Activated gamma-delta T cell treated with Interleukin-2 at 50 U/mL for 16 hours (primary cell): ENCODE measurements at places on chromosomes 4 and X.

DNA sequence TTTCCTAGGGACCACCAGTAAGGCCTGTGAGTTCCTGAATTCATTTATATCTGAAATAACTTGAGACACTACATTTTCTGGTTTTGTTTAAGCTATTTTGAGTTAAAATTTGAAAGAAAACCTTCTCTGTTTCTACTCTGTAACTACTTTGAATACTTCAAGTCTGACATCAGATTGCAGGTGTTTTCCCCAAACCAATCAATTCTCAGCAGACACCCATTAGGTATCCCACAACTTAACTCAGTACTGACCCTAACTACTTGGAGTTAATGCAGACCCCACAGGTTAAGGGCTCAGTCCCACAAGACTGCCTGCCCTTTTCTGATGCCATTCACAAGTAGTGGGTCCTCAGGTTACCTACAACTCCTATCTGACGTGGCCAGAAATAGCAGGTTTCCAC, 1100.0 kb upstream of the SLIT2 start:
- no peak for DNase-seq

- no peak for DNase-seq
These were observed 41.3 kb downstream of the AFAP1 start for GRCh38 chr4:7898385-7898784.

- no peak for DNase-seq
These were observed 1.8 kb downstream of the NLGN4X start for GRCh38 chrX:6226596-6227452.

- DNase-seq: no peak
These were observed 391.8 kb upstream of the EPHA5 start for GRCh38 chr4:66062044-66062443.

DNA sequence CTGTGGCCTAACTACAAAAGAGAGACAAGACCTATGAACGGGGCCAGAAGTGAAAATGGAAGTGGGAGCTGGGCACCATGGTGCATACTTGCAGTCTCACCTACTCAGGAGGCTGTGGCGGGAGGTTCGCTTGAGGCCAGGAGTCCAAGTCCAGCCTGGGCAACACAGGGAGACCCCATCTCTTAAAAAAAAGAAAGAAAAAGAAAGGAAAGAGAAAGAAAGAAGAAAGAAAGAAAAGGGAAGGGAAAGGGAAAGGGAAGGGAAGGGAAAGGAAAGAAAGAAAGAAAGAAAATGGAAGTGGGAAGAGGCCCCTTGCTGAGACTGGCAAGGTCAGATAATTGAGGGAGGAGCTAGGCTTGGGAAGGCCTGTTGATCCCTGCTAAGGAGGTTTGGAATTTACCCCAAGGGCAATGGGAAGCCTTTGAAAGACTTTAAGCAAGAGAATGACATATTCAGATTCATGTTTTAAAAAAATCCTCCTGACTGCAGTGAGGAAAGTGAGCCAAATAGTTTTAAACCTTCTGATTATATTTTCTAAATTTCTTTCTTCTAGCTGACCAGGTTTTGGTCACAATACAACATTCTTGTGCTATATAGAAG, 17.7 kb upstream of the HERC5 start:
- no peak for DNase-seq

DNA sequence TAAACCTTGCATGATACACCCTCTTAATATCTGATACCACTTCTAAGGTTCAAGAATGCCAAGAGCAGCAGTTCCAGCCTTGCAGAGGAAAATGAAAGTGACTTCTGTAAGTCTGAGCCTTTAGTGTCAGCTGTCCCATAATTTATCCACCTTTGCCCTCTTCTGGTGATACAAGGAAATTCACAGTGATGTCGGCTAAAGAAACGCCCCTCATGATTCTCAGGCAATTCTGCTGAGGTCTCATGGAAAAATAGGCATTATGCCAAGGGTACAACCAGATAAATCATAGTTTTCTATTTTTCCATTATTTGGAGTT, 172.2 kb upstream of the CXCL13 start:
- DNase-seq: no peak

- DNase-seq: no peak
These were observed 458.0 kb upstream of the CXorf51B start for GRCh38 chrX:146351620-146352019.

DNA sequence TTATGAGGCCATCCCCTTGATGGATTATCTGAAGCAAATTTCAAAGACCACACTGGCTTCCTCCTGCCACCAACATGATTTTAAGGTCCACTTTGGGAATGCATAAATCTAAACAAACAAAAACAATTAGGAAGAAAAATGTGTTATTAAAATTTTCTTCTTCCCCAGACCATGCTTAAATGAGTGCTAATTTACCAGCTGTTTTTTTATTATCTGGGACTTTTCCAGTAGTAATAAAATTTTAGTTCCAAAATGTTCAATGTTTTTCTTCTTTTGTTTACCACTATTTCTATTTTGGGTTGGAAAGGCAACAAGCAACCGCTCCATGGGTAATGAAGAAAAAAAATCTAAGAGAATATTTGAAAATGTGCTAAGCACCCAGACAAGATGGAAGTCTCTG, 62.3 kb downstream of the POLR2B start:
- no peak for DNase-seq

DNA sequence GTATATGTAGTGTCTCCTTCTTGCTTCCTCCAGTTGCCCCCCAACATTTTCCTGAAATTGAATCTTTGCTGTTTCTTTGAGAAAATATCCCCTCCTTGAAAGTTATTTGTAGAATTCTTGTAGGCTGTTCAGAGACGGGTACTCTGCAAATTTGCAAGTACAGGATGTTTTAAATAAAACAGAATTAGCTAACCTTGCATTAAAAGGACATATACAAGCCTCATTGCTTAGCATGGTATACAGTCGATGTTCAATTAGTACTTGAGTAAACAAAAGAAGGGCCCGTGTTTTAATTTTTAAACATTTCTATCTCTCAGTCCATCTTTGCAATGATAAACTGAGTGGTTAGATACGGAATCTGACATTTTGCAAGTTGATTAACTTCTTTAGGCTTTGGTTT, 50.8 kb downstream of the RAPGEF2 start:
- no peak for DNase-seq

DNA sequence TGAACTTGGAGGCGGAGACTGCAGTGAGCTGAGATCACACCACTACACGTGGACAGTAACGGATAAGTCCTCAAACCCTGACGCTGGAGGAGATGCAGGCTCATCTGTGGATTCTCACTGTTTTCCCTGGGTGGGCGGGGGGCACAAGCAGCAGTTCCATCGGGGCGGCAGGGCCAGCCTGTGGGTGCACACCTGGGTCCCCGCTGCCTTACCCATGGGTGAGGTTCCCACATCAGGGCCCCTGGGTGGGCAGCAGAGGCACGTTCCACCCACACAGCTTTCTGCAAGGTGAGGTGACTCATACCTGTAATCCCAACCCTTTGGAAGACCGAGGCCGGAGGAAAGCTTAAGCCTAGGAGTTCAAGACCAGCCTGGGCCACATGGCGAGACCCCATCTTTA, 56.6 kb upstream of the MXD4 start:
- DNase-seq: no peak

GRCh38 chr4:84808332-84808731, 158.2 kb downstream of the WDFY3 start:
- no peak for DNase-seq

- DNase-seq: no peak
These were observed 516.8 kb upstream of the SPANXN1 start for GRCh38 chrX:144730471-144730870.

GRCh38 chrX:106999002-106999975, 723 bp downstream of the MORC4 start:
- peak; percentile 31 for DNase-seq

- DNase-seq: no peak
These were observed 1.1 kb downstream of the ZNF141 start for GRCh38 chr4:338759-339097.

DNA sequence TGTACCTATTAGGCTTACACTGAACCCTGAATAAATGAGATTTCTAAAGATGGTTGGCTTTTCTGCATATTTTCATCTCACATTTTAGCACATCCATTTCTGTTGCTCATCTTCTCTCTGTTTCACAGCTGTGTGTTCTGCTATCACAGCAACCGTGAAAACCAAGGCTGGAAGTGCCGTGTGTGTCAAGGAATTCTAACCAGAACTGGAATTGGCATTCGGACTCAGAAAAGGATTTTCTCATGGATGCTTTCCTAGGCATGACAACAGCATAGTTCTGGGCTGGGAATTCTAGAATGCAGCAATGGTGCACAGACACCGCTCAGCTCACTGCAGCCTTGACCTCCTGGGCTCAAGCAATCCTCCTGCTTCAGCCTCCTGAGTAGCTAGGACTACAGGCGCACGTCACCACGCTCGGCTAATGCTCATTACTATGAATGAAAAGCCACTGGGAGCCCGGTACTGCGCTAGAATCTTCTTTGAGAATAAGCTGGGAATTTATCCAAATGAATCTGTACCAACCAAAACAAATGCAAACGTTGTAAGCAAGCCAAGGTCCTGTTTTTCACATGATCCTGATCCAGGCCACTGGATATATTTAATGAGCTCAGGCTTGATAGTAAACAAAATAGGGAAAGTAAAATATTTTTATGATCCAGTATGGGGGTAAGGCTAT, 105.2 kb downstream of the RBM47 start:
- no peak for DNase-seq

GRCh38 chr4:8548731-8549351, 31.4 kb upstream of the GPR78 start:
- no peak for DNase-seq

DNA sequence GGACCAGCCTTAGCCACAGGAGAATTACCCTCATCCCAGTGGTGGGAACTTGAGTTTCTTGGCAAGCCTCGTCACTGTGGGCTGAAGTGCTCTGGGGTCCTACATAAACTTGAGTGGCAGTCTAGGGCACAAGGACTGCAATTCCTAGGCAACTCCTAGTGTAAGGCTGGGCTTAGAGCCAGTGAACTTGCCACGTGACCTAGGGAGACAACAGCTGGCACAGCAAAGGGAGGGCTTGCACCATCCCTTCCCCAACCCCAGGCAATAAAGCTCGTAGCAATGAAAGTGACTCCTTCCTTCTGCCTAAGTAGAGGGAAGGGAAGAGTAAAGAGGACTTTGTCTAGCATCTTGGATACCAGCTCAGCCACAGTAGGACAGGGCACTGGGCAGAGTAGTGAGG, 81.8 kb downstream of the TEX11 start:
- DNase-seq: no peak

DNA sequence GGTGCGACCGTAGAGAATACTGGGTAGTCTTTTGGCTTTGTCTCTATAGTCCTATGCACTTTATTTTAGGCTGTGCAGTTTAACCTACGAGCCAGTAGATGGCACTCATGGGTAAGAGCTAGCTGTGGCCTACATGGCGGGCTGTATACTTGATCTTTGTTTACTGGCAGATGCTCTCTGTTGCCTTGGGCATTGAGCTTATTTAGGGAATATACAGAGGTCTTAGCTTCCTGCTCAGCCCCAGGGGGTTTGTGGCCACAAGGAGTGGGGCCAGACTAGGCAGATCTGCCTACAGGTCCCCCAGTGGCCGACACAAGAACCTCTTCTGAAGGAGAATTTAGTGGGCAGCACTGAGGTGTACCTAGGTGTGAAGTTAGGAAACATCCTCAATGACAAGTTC, 227.6 kb upstream of the HDX start:
- no peak for DNase-seq

GRCh38 chrX:110037178-110037577, 34.3 kb downstream of the TMEM164 start:
- no peak for DNase-seq

DNA sequence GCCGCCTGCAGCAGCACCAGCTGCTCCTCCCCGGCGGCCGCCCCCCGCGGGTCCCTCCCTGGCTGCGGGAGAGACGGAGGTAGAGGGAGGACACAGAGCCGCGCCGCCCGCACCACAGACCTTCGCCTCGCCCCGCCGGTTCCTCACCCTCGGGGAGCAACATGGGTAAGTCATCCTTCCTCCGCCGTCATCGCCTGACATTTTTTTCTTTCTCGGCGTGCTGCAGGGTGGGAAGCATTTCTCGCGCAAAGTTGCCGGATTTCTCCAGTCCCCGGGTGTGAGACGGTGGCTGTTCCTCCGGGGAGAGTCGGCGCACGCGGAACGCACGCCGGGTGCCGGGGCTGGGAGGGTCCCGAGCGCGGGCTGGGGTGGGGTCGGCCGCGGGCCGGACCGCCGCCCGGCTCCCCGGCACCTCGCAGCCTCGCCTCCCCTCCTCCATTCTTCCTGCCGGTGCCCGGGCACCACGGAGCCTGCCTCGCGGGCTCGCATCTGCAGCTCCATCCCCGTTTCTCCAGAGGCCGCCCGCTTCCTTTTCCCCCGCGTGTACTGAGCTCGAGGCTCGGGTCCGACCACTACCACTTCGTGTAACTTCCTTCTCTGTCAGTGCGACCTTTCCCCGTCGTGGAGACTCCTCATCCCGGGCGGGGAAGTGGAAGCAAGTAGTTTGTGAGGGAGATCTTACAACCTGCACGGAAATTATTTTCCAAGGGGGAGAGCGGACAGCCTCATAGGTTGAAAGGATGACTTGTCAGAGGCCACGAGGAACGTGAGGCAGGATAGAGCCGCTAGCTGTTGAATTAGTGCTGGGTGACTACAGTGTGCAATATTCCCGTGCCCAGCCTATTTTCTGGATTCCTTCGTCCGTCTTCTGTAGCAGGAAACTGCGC, 464 bp downstream of the RAP1GDS1 start:
- DNase-seq: no peak

GRCh38 chrX:145484740-145485139, 237.4 kb downstream of the SPANXN1 start:
- no peak for DNase-seq

DNA sequence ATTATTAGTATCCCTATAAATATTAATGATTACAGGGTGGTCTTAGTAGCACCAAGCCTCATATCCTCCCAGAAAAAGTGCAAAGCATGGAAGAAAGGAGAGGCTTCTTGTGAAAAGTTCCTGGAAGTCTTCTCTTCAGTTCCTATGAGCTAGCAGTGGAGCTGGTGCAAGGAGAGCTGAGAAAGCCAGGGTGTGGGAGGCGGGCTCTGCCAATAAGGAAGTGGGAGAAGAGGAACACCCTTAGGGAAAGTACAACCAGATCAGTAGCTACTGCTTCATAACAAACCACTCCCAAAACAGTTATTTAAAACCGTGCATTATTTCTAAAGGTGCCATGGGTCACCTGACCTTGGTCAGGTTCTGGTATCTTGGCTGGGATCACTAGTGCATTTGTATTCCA, 72.4 kb downstream of the MAP9 start:
- DNase-seq: no peak

GRCh38 chr4:26144526-26145155, 176.2 kb upstream of the RBPJ start:
- no peak for DNase-seq

GRCh38 chr4:156884183-156884582, 87.4 kb downstream of the PDGFC start:
- no peak for DNase-seq

GRCh38 chr4:3659131-3659530, 107.1 kb upstream of the ADRA2C start:
- DNase-seq: no peak

GRCh38 chr4:38664706-38665401, 855 bp downstream of the KLF3 start:
- peak; percentile 38 for DNase-seq

DNA sequence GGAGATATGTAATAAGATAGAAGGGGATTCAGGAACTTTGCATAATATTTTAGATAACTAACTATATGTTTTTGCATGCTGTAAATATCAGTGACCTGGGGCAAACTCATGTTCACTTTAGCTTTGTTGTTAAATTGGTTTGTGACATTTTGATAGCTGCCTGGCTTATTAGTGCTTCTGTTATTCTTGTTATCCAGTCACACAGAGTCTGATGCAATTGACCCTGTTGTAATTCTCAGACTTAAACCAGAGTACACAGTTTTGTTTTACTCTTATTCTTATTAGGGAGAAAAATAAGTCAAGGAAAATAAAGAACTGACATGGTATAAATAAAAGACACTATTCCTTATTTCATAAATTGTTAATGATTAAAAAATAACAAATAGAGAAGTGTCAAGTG, 516.7 kb upstream of the SLIT2 start:
- no peak for DNase-seq
